Neural crest cell (in vitro differentiated cells): ENCODE measurements at places on chromosomes 2 and 18. TPM values are rescaled to one million over a fixed set of nuclear protein-coding genes. Genes with fewer than 3 reads are reported as not detected.

POTEI gene
- total RNA-seq = 1.1 and 1.3 TPM in 2 replicates

FNDC4 gene
- 14.2 and 17.4 TPM in 2 replicates for total RNA-seq

FBXO41 gene
- total RNA-seq = 3.7 and 4.5 TPM in 2 replicates

APOB gene
- total RNA-seq = 0.07 and 0.09 TPM in 2 replicates

REG3A gene
- not detected in 2 replicates for total RNA-seq

DYNC1I2 gene
- 109 and 122 TPM in 2 replicates for total RNA-seq

RGPD3 gene
- 0.11 and 0.14 TPM in 2 replicates for total RNA-seq

NOSTRIN gene
- total RNA-seq = not detected in 2 replicates

DNA sequence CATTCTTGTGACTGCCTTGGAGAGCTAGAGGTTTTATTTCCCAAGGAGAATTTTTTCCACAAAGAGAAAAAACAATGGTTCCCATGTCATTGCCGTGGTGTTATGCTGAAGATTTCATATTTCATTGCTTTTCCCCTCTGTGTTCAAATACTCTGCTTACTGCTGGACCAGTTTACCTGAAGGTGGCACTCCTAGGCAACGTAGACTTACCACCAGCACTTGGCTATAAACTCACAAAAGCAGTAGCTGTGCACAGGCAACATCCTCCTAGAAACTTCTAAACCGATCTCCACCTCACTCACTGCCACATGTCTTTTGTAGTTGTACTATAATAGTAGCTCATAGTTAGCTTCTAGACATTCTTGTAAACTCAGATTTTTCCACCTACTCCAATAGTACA, 1319.7 kb upstream of the CRIM1 start:
- no peaks in the 10 kb centered on the region for H3K4me1 ChIP-seq
- H3K27ac ChIP-seq = no peak overlapping the region
- H3K4me3 ChIP-seq = no peak overlapping the region
- H3K27me3 ChIP-seq = no peaks in the 10 kb centered on the region

DNA sequence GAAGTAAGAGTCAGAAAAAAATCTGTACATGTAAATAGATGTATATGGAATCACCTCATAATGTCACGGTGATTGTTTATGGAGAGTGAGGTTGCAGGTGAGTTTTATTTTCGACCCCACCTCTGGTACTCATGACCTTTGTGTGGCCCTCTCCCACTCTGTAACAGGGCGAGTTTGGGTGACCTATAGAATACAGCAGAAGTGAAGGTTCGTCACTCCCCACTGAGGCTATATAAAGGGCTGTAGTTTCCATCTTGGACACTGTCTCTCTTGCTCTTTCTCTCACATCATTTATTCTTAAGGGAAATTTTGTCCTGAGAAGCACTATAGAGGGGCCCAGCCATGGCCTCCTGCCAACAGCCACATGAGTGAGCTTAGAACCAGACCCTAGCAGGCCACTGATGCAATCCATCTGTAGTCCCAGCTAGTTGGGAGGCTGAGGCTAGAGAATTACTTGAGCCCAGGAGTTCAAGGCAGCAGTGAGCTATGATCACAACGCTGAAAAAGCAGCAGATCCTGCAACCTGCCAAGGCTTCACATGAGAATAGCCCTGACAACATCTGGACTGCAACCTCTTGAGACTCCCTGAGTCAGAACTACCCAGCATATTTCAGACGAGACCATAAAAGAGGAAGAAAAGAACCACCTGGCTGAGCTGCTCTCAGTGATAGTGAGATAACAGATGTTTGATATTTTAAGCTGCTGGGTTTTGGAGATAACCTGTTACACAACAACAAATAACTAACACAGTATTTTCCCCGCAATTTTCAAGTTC, 74.3 kb upstream of the SLC1A4 start:
- peaks cover 6% of the 10 kb centered on the region for H3K4me1 ChIP-seq
- H3K4me3 ChIP-seq = no peak overlapping the region
- H3K36me3 ChIP-seq = no peaks in the 10 kb centered on the region
- DNase-seq = no peak

- H3K36me3 ChIP-seq = no peaks in the 10 kb centered on the region
- H3K4me3 ChIP-seq = no peak overlapping the region
- peaks cover 38% of the 10 kb centered on the region for H3K4me1 ChIP-seq
- peak overlapping the region; percentile 45 for H3K27ac ChIP-seq
- no peaks in the 10 kb centered on the region for H3K27me3 ChIP-seq
Observed at GRCh38 chr18:34659579-34660517, 50.2 kb upstream of the DTNA start.

DNA sequence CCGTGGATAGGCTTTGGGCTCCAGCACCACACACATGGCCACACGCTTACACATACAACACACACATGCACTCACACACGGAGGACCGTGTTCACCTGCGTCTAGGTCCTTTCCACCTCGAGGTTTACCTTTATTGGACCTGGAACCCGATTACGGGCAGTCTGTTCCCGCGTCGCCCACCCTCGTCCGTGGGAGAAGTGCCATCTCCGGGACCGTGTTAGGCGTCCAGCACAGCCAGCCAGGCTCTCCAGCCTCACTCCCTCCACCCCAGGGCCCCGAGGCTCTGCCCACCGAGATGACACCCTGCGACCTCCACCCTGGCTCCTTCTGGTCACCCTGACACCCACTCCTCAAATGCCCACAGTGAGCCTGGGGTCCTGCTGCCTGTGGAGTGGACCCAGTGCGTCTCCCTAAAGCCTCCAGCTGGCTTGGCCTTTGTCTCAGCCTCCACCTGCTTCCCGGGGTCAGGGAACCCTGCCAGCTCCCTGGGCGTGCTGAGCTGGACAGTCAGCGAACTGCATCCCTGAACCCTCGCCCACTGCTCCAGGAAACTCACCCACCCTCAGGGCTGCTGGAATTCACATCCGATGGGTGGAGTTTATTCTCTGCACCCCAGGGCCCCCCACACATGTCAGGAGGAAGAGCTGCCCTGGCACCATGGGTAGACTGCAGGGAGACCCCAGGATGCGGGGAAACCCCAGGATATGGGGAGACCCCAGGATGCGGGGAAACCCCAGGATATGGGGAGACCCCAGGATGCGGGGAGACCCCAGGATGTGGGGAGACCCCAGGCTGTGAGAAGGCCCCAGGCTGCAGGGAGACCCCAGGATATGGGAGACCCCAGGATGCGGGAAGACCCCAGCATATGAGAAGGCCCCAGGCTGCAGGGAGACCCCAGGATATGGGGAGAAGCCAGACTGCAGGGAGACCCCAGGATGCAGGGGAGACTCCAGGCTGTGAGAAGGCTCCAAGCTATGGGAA, 33.0 kb downstream of the ADI1 start:
- no peak for DNase-seq
- H3K4me1 ChIP-seq = peaks cover 25% of the 10 kb centered on the region
- no peak overlapping the region for H3K4me3 ChIP-seq
- H3K27me3 ChIP-seq = no peaks in the 10 kb centered on the region
- H3K36me3 ChIP-seq = peaks cover 11% of the 10 kb centered on the region
- H3K27ac ChIP-seq = no peak overlapping the region

- peaks cover 7% of the 10 kb centered on the region for H3K36me3 ChIP-seq
- peaks cover 66% of the 10 kb centered on the region for H3K4me1 ChIP-seq
- no peak overlapping the region for H3K4me3 ChIP-seq
Observed at GRCh38 chr2:64627860-64628841, 25.6 kb downstream of the SERTAD2 start.

DNA sequence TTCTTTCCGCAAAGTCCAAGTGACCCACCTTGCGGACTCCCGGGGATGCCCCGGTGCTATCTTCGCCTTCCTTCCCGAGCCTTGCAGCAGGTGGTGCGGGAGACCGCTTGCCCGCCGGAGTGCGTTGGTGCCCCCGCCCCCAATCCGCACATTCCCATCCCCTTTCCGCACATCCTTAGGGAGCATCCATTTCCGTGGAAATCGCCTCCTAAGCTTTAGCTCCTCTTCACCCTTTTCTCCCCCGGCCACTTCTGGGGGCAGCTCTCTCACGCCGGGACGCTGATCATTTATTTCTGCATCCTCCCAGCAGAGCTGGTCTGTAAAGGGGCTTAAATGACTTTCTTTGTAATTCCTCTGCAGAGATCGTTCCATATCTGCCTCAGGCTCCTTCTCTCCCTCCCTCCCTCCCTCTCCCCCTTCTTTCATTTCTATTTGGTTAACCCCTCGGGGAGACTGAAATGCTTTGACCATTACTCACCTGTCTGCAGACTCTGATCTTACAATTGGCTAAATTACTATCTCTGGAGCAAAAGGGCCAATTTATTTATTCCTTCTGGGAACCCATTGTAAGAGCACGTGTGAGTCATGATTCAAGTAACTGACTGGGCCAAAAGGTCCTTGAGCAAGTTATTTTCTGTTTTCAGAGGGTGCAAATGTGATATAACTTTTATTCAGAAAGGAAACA, 1.3 kb upstream of the LYPD1 start:
- no peaks in the 10 kb centered on the region for H3K36me3 ChIP-seq
- H3K4me3 ChIP-seq = peak overlapping the region; percentile 90
- peak overlapping the region; percentile 58 for H3K27ac ChIP-seq
- DNase-seq = peak; percentile 14

DNA sequence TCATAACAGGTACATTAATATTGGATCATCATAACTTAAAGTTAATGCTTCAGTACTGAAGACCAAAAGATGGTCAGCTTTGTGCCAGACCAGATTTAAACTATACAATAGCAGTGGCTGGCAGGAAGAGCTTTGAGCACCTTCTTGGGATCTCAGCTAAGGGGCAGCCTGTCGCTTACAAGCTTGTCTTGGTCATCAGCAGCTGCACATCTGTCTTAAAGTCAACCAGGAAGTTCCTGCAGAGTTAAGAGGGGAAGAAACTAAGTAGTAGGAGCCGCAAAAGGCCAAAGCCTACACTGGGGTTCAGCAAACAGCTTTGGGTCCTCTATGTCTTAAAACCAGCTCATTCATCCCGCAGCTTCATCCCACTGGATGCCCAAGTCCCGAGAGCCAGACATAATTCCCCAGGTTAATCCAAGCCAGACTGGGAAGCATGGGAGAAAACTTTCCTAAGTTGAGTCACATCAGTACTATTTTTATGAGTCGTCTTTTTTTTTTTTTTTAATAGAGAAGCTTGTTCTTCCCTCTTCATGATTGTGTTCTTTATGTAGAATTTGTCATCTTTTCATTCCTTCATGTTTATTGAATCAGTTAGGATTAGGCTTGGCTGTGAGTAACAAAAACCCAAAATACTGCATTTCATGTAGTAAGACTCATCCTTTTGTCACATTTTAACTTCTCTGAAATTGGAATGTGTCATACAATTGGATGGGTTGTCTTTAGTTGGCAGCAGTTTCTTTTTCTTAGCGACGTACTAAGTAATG, 59.3 kb downstream of the SERTAD2 start:
- H3K27ac ChIP-seq = peak overlapping the region; percentile 79
- no peak for DNase-seq
- no peaks in the 10 kb centered on the region for H3K27me3 ChIP-seq
- peaks cover 2% of the 10 kb centered on the region for H3K36me3 ChIP-seq

DNA sequence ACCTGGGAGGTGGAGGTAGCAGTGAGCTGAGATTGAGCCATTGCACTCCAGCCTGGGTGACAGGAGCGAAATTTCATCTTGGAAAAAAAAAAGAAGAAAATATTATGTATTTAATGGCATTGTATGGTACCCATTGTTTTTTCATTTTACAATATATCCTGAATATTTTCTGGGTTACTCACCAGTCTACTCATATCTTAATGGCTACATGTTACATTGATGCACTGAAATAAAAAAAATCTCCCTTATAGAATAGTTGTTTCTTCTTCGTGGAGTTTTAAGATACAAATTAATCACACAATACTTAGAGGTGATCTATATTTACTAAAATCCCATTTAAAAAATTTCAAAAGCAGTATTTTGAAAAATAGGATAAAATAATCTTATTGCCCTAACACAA, 66.3 kb upstream of the XPO1 start:
- no peaks in the 10 kb centered on the region for H3K27me3 ChIP-seq
- H3K27ac ChIP-seq = no peak overlapping the region
- H3K4me3 ChIP-seq = no peak overlapping the region
- no peaks in the 10 kb centered on the region for H3K4me1 ChIP-seq

- no peaks in the 10 kb centered on the region for H3K4me1 ChIP-seq
- H3K4me3 ChIP-seq = no peak overlapping the region
- no peak for DNase-seq
- no peaks in the 10 kb centered on the region for H3K27me3 ChIP-seq
- peak overlapping the region; percentile 0 for H3K27ac ChIP-seq
Observed at GRCh38 chr18:48151421-48152065, 221.1 kb upstream of the SMAD2 start.

- no peak for DNase-seq
- H3K27ac ChIP-seq = no peak overlapping the region
- H3K4me3 ChIP-seq = no peak overlapping the region
Observed at GRCh38 chr2:3849213-3849612, 145.8 kb downstream of the DCDC2C start.

- no peak for DNase-seq
- no peak overlapping the region for H3K27ac ChIP-seq
- H3K36me3 ChIP-seq = no peaks in the 10 kb centered on the region
- H3K4me1 ChIP-seq = peaks cover 3% of the 10 kb centered on the region
- H3K27me3 ChIP-seq = no peaks in the 10 kb centered on the region
Observed at GRCh38 chr2:234825616-234826015, 126.2 kb upstream of the SH3BP4 start.

DNA sequence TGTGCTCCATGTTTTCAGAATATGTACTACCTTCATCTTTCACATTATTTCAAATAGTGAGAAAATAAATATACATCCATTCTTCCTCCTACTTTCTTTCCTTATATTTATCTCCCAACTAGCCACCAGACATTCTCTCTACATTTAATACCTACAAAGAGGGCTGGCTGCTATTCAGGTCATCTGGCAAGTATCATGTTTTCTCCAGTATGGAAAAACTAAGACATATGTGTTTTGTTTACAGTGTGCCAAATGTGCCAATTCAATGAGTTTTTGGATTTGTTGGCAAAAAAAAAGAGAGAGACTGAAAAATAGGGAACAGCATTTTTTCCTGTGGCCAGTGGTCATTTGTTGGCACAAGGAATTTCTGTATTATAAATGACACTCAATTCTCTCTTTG, 1207.3 kb downstream of the DPP10 start:
- H3K4me3 ChIP-seq = no peak overlapping the region
- H3K27ac ChIP-seq = no peak overlapping the region
- no peaks in the 10 kb centered on the region for H3K27me3 ChIP-seq
- no peak for DNase-seq

DNA sequence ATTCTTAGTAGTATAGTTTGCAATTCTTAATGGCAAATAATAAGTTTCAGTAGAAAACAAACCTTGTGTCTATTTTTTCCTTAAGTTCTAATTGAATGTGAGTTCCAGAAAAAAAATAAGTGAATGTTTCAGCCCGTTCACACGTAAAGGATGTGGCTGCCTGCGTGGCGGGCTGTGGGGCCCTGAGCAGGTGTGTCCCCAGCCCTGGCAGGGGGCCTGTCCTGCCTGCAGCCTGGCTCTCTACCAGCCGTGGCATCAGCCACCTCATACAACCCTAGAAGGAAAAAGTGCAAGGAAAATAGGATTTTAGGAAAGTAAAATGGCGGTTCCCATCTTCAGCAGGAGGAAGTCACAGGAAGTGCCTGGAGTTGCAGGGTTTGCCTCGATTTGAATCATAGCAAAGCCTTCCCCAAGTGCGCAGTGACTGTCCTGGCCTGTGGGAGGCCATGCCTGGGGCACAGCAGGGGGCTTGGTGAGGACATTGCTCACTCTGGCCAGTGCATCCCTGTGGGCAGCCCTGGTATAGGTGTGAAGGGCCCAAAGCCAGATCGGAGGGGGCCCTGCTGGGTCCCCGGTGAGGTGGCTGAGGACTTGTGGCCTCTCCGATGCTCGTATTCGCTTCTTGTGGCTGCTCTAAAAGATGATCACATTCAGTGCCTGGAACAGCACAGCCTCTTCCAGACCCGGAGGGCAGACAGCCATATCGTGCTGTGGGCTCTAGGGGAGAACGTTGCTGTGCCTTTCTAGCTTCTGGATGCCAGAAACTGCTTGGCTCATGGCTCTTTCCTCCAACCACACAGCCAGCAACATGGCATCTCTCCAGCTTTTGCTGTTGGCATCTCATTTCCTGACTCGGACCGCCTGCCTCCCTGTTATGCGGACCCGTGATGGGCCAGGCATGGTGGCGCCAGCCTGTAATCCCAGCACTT, 12.6 kb downstream of the DTYMK start:
- peak overlapping the region; percentile 51 for H3K4me3 ChIP-seq
- H3K27me3 ChIP-seq = no peaks in the 10 kb centered on the region
- no peaks in the 10 kb centered on the region for H3K4me1 ChIP-seq
- no peak for DNase-seq
- H3K36me3 ChIP-seq = no peaks in the 10 kb centered on the region
